ENCODE measurements at places on chromosomes 13 and 19.
A peak's percentile ranks its signal among the peaks of the same experiment; 100 is the strongest.

DNA sequence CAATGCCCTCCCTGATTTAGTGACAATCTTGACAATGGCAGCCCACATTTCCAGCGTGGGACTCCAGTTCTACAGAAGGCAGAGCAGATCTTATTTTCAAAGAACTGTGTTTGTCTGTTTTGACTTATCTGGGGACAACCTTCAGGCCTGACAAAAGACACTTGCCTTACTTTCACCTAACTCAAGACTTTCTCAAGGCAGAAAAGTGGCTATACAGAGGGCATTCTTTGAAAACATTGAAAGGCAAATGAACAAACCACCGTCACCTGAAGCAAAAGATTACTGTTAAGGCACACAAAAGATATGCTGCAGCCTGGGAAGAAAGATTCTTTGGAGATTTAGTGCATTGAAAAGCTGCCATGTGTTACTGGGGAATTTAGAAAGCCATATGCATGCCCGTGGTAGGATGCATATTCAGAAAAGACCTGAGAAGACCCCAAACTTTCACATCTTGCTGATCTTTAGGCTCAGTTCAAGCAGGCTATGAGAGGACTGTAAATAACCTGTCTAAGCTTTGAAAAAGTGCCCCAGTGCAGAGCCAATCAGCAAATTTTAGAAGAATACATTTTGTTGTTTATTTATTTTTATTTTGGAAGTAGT is 82.8 kb downstream of the TSC22D1 start:
- no peak for DNase-seq

DNA sequence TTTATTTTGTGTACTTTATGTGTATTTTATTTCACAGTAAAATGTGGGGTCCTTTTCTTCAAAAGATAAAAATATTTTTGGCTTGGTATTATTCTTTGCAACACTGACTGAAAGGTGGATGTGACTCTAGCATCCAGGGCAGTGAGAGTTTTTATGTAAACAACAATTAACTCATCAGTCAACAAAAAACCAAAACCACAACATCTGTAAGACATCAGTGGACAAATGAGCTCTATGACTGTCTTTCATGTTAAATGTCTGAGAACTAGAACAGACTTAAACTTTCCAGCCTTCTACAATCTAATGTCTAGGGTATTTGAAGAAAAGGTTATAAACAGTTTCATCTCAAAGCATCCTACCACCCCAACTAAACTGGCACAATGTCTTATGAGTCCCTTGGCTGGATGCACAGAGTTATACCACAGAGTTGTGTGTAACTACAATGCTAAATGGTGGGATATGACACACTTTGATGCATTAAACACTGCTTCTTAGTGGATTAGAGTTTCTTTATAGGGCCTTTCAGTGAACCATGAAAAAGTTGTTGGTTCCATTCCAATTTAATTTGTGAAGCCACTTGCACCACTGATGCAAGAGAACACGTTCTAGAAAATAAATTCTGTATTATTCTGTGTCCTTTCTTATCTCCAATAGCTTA is 544.2 kb upstream of the KLF12 start:
- DNase-seq = no peak

DNA sequence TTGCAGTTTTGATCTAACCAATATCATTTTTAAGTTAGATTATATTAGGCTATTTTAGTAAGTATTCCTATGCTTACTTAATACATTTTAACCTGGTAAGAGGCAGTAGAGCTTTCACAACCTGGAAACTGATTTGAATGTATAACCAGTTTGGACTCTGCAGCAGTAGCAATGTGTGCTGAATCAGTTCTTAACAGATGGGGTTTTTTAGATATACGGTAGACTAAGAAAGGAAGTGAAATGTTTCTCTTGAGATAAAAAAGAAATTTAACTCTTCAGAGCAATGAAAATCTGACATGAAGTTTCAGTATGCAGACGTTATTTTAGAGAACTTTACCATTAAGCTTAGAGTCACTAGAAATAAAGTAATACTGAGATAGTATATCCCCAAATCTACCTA is 2.7 kb downstream of the NBEA start:
- no peak for DNase-seq

DNA sequence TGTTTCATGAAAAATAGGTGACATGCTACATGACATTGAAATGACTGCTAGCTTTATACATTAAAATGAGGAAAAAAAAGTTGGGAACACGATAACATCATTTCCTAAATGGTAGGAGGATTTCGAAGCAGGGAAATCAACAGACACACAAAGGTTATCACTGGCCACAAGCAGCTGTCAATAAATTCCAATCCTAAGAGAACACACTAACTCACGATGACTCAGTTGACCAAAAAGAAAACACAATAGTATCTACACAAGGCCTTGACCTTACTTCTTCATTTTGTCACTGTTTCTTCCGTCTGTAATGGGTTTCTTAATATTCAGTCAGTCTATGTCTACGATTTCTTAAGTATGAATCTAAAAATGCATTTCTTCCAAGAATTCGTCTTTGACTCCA is 36.5 kb downstream of the STARD13 start:
- no peak for DNase-seq

DNA sequence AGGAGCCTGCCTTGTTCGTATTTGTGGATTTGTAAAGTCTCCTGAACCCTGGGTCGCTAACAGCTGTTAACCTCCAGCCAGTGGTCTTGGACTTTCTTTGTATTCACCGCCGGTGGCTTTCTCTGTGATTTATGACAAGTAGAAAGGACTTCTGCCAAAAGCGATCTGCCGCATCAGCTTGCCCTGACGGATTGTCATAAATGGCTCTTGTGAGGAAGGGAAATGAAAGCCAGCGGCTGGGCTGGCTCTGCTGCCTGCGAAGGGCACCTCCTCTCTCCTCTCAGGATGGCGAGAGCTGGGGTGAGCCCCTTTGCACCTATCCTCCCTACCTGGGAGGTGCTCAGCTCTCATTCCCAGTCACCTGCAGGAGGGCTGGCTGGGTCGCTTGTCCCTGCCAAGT is 25.6 kb downstream of the DHRS12 start:
- no peak for DNase-seq

- DNase-seq = no peak
Measured at GRCh38 chr13:72149701-72150100, 282.7 kb upstream of the DACH1 start.

DNA sequence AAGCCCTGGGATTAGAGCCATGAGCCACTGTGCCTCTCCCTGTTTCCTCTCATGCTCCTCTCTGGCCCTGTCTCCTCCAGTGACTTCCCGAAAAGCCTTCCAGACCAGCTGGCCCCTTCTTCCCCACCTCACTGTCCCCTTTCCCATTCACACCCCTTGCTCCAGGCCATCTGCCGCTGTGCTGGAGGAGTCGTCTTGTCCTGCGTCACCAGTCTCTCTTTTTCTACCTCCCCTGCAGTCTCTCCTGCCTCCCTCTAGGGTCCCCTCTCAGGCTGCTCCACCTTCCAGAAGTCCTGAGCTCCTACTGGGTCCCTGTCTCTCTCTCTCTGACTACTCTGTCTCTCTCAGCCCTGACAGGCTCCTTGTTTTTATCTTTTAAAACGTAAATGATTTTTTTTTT is 5.3 kb upstream of the FFAR1 start:
- DNase-seq = no peak

GRCh38 chr19:10603873-10604459 is 16.9 kb upstream of the AP1M2 start:
- DNase-seq = peak; percentile 58

DNA sequence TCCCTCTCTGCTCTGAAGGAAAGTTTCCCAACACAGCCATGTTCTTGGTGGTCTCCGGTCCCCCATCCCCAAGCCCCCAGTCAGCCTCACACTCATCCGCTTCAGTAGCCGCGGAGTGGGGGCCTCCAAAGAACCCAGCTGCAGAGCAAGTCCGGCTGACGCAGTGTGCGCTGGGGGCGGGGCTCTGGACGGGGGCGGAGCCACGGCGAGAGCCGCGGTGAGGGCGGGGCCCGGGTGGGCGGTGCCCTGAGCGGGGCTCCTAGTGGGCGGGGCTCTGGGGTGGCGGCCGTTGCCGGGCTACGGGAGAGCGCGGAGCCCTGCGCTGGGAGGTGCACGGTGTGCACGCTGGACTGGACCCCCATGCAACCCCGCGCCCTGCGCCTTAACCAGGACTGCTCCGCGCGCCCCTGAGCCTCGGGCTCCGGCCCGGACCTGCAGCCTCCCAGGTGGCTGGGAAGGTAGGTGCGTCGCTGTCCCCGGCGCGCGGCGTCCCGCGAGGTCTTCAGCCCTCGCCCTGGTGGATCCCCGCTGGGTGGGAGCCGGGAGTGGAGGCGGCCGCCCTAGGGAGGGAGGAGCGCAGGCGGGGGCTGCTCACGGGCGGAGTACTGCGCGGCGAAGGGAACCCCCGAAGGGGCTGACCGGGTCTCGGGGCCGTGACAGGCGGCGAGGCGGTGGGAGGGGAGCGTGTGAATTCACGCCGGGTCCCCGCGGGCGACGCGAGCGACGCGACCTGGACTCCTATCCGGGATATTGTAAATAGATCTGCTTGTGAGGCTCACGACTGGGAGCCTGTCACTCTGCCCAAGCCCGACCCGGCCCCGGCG is 9.1 kb downstream of the TNFRSF19 start:
- peak; percentile 77 for DNase-seq

DNA sequence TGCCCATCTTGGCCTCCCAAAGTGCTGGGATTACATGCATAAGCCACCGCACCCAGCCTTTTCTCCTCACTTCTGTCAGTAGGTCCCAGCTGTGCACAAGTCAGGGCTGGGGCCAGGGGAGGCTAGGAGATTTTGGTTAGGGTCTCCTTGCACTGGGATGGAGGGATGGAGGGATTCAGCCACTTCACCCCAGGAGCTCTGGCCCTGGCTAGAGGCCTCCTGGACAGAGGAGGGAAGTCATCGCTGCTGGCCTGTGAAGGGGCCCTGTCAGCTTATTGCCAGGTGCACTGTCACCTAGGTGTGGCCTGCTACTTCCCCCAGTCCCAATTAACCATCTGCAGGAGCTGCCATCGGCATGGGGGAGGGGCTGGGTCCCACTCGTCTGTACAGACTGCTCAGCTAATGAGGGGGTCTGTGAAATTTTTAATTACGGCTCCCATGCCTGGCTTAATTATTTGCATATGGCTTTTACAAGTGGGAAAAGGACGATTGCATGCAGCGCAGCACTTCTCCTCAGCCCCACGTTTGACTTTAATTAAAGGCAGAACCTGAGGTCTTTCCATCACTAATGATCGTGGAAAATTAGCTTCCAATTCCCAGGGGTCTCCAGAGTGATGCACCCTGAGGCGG is 52.4 kb downstream of the CHST8 start:
- no peak for DNase-seq

Measured in common myeloid progenitor, CD34-positive (primary cell).